Skeletal muscle cell (primary cell): ENCODE measurements at places on chromosomes 13 and 19.
A peak's percentile ranks its signal among the peaks of the same experiment; 100 is the strongest.

- DNase-seq = no peak
Measured at GRCh38 chr13:43783820-43784219, 3.0 kb downstream of the ENOX1 start.

- peak; percentile 47 for DNase-seq
Measured at GRCh38 chr13:73268306-73268705, 209.5 kb downstream of the KLF5 start.

- DNase-seq = no peak
Measured at GRCh38 chr13:113093580-113094409, 11.8 kb upstream of the F7 start.

DNA sequence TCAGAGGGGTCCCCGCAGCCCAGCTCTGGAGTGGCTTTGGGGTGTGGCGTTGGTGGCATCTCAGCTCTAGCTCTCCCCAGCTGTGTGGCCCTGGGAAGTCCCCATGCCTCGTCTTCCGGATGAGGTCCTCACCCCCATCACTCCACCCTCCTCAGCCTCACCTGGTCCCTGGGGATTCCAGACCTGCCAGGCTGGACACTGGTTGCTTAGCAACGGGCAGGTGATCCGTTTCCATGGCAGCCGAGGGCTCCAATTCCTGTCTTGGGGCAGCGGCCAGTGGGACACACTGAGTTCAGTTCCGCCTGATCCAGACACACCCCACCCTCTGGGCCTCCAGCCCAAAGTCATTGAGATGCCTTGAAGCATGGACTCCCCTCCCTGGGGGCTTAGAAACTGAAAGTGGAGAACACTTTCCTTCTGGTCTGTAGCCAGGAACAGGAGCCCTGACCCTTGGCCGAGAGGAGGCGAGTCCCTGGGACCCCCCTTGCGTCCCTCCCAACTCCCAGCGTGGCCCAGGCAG is 7.7 kb upstream of the MISP start:
- no peak for DNase-seq

DNA sequence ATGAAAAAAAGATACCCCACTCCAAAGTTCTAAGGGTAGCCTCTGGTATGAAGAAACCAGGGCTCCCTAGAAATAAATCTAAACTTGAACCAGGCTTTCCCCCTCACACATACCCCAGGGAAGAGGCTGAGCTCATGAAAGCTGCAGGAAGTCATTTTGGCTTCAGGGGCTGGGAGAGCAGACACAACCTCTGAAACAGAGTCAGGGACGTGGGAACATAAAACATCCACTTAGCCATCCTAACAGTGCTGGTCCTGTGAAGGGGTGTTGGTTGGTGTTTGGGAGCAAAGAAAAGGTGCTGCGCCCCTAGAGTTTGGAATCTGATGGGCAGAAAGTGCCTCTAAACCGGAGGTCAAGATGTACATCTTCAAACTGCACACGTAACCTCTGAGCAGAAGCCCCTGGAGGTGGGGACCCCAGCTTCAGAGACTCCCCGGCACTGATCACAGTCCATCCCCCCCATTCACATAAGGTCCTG is 15.8 kb downstream of the RAB3D start:
- DNase-seq = no peak

DNA sequence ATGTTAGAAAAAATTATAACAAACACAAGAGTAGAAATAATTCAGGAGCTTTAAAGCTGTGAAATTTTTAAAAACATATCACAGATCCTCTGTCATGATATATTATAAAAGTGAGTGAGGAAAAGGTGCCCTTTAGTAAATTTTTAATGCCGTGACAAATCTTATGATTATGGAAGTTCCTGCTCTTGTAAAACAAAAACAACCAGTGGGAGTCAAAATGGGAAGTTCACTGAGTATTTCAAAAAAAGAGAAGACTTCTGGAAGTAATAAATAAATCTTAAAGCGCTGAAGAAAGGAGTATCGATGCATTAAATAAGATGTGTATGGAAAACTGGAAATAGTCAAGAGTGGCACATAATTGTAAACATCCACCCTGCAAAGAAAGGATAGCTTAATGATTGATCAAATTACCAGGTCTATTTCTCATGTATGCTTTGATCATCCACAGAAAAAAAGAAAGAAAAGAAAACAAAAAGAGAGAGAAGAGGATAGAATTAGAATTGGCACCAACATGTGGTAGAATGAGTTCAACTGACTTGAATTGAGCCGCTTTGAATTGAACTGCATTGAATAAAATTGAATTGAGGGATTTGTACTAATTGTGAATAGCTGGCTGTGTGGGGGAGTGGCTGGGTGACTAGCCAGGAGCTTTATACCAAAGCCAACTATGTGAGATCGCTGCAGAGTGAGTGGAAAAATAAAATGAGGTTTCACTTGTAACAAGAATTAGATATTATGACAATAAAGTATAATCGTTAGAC is 647.6 kb upstream of the SPRY2 start:
- DNase-seq = no peak

DNA sequence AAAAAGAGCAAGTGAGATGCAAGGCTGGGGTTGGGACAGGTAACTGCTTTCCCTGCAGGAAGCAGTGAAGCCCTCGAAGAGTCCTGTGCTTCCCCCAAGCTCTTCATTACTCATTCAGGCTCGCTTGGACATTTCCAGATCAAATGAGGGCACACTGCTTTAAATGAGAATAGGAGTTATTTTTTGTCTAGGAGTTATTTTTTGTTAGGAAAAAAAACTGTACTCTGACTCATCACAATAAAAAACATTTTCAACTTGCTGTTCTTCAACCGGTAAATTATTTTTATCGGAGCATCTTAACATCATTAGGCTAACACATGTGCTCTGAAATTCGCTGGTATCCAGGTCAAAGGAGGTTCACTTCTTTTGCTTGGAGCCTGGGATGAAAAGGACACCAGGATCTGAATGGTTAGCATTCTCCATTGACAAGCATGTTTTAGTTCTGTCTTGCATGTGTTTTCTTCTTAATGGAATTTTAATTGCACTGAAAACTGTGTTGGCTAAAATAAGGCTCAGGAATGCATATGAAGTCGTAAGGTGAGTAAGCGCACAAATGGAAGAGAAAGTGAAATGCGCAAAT is 80.7 kb upstream of the STK24 start:
- no peak for DNase-seq
